ENCODE measurements at places on chromosomes 12 and 14.

- DNase-seq, result no peak
Observed at GRCh38 chr12:80101126-80101525, 1.8 kb downstream of the OTOGL start.

DNA sequence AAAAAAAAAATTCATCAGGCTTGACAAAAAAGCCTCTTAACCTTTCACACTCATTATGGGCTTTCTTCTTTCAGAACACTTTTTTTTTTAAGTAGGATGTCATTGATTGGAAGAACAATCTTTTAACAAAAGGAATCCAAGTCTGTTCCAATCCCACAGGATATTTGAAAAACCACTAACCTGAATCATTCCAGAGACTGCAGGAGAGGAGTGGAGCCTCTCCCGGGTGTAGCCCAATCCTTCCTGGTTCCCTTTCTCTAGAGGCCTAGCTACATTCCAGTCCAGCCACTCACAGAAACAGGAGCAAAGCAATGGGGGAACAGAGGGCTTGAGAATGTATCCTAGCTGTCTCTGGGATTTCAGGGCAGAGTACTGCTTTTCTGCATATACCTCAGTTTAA, 4.3 kb downstream of the MFAP5 start:
- no peak for DNase-seq

DNA sequence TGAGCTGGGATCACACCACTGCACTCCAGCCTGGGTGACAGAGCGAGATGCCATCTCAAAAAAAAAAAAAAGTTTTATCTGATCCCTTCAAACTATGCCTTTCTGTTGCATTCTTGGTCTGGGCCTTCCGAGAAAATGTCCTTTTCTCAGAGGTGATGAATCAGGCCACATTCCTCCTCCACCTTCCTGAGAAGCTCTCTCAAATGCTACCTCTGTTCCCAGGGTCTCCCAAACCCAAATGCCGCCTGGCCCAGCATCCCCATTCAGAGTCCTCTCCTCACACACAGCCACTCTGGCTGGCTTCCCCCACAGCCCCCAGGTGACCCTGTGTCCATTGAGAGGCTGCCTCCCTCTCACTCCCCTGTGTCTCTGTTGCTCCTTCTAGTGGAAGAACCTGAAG, 19.7 kb upstream of the TMED10 start:
- DNase-seq, result no peak

DNA sequence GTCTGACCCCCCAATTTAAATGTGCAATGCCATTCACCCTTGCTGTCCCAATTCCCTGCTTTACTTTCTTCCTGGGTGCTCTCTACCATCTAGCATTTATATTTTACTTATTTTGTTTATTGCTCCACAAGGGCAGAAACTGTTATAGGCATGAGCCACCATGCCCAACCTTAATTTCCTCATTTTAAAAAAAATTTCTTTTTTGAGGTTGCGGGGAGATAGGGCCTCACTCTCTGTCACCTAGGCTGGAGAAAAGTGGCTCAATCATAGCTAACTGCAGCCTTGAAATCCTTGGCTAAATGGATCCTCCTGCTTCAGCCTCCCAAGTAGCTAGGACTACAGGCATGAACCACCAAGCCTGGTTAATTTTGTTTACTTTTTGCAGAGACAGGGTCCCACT, 13.0 kb downstream of the HPD start:
- no peak for DNase-seq

Data from left ventricle myocardium superior (tissue), 1 donor.